ENCODE measurements at places on chromosomes 2 and 18. TPM values are rescaled to one million over a fixed set of nuclear protein-coding genes. Genes with fewer than 3 reads are reported as not detected.

DNA sequence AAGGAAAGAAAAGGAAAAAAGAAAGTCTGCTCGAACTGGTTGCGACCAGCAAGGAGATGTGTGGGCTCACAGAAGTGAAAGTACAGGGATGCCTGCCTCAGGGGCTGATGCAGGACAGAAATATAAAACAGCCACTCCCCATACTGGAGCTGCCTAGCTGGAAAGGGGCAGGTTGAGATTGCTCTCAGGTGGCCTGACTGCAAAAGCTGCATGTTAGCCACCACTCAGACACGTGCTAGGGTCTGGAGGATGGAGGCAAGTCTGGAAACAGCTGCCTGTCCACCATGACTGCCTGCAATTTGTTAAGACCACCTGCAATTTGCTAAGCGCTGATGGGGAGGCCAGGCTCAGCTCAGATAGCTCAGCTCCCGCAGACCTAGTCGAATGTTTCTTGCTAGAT lies 17.9 kb downstream of the B3GNT7 start:
- no peak for DNase-seq

DNA sequence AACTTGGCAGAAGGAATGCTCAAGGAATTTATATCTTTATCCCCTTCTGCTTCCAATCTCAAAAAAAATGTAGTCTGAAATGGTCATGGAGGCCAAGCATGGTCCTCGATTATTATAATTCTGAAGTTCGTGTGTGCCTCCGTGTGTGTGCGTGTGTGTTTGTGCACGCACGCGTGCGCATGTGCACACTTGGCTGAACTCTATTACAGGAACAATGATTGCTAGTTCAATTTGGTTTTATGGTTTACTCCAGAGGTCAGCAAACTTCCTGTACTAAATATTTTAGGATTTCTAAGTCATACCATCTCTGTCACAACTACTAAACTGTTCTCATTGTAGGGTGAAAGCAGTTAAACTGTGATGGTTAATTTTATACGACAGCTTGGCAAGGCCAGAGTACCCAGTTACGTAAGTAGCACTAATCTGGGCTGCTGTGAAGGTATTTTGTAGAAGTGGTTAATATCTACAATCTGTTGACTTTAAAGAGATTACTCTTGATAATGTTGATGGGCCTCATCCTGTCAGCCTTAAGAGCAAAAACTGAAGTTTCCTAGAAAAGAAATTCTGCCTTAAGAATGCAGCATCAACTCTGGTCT lies 5.8 kb upstream of the MARCHF7 start:
- DNase-seq, result no peak

The CCDC68 gene
- total RNA-seq, result 1.3 TPM

- no peak for DNase-seq
These were observed 8.9 kb downstream of the STAM2 start for GRCh38 chr2:152166633-152167032.

DNA sequence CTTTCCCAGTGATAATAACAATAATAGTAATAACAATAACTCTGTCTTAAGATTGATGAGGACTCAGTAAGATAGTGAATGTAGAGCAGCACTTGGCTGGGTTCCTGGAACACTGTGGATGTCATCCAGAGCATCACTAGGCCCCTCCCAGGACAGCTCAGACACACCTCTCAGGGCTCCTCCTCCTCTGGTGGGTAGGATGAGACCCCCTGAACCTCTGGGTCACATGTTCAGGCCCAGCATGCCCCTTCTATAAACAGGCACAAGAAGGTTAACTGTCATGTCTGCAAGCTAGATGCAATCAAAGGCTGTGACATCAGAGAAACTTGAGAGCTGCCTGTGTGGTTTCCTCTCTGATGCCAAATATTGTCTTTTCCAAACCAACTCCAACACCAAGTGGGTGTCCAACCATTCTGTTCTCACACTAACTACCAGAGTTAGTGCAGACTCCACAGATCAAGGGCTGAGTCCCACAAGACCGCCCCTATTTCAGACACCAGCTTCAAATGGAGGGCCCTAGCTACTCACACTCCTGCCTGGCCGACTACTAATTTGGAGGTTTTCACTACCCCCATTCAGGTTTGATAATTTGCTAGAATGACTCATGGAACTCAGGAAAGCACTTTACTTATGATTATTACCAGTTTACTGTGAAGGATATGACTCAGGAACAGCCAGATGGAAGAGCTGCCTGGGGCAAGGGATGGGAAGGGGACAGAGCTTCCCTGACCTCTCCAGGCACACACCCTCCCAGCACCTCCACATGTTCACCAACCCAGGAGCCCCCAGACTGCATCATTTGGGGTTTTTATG lies 46.4 kb upstream of the BZW1 start:
- no peak for DNase-seq

DNA sequence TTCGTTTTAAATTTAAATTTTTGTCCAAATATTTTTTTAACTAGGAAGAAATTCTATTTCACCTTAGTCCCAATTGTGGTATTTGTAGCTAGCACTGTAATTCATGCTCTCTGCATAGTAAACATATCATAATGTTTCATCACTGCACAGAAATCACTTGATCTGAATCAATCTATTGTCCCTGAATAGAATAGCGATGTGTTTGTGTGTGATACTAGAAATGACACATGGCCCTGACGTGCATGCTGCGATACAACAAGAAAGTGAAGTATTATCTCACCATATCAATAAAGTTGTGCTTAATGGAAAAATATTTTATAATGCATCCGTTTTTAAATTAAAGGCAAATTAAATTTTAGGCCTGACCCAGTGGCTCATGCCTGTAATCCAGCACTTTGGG lies 10.0 kb downstream of the TTL start:
- no peak for DNase-seq

GRCh38 chr2:8641301-8641965 lies 40.4 kb upstream of the ID2 start:
- peak; percentile 59 for DNase-seq

- no peak for DNase-seq
These were observed 235.6 kb downstream of the RNF152 start for GRCh38 chr18:61657066-61657732.

DNA sequence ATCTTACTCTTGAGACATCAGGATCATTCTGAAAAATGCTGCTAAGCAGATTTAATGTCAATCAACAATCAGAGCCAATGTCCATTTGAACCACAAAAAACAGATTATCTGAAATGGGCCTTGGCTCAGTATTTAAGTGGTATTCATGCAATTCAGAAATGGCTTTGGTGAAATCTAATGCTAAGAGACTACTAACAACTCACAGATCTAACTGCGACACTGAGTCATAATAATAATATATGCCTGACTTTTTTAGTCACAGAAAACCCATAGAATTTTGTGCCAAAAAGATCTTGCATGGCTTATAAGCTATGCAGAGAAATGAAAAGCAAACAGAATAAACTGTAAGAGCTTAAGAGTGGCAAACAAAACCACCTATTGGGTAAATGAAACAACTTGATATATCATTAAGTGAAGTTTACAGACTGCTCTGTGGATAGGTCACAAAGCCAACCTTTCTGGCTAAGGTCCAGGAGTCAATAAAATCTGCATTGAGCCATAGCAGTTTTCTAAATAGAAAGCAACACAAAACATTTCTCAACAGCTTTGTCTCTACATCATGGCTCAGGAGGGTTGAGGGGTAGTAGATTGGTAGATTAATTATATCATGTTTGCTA lies 234.3 kb downstream of the LRATD1 start:
- DNase-seq, result no peak

DNA sequence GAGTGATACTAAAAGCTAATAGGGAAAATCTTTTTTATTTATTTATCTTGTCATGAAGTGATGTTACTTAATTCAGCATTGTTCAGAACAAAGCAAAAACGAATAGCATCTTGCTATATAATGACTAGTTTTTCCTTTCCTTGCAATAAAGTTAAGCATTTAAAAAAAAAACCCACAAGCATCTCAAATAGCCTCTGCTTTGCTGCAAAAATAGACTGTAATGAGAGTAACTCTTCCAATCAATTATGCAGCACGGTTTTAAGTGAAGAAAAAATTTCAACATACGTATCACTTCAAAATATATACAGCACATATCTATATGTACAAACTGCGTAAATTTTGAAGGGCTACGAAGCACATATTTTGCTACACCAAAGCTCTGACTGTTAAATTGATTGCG lies 153.3 kb upstream of the VRK2 start:
- no peak for DNase-seq

GRCh38 chr2:152740743-152741328 lies 22.4 kb downstream of the ARL6IP6 start:
- peak; percentile 52 for DNase-seq

DNA sequence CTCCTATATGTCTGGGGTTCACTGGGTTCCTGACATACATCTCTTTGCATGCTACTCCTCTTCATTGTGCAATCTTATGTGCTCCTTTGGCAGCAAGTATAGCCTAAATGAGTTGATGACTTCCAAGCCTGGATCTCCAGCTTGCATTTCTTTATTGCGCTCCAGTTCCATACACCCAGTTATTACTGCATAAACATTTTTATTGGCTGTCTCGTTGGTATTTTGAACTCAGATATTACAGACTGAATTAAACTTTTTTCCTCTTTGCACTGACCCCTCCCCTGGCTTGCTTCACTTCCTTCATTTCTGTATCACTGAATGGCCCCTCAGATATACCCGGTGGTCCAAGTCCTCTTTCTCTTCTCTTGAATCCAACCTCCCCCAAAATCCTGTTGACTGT lies 219.2 kb downstream of the MC4R start:
- DNase-seq, result no peak

GRCh38 chr2:147469471-147469870 lies 375.4 kb upstream of the ACVR2A start:
- DNase-seq, result no peak

DNA sequence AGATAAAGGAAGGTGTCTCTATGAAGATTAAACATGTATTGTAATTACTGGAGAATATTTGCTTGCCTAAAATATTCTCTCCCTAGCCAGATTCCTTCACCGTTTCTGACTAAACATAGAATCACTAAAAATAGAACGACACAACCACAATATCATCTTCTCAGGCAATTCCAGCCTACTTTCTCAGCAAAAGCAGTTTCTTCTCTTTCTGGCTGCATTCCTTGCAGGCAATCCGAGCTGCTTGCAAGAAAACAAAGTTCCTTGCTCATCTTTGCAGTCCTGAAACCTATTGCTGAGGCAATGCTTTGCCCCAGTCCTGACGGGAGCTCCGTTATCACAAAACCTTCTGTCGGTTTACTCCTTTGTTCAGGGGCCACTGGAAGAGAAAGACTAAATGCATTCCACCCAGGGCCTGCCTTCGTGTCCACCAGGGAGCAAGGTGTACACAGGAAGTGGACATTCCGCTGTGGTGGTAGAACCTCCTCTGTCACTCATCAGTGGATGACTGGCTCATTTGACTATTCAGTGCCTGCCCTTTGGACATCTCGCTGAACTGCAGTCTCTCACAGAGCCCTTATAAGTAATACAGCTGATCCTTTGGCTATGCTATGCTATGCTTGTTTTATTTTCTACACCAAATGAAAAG lies 239.2 kb upstream of the DOK6 start:
- no peak for DNase-seq

- no peak for DNase-seq
These were observed 374.7 kb downstream of the TRIB2 start for GRCh38 chr2:13091455-13091854.

The ACTG2 gene
- total RNA-seq, result 5.1 TPM

Data from skin of body (tissue), 3 donors.